T-helper 22 cell (primary cell): ENCODE measurements at places on chromosomes 1 and 21.

DNA sequence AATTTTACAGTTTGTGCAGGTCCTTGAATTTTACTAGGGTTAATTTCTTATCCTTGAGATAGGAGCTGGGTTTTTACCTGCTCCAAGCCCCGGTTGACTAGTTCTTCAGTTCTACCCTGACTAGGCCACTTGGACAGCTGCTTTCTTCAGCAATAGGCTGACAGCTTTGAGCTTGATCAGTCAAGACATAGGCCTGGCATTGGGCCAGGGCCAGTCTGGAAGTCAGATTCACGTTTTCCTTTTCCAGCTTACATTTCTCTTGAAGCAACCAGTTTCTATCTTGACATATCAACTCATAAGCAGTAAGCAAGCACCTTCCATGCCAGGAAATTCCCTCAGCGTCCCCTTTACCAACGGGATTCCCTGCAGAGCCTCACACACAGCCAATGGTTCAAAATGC, 63.7 kb upstream of the AJAP1 start:
- no peak for DNase-seq

DNA sequence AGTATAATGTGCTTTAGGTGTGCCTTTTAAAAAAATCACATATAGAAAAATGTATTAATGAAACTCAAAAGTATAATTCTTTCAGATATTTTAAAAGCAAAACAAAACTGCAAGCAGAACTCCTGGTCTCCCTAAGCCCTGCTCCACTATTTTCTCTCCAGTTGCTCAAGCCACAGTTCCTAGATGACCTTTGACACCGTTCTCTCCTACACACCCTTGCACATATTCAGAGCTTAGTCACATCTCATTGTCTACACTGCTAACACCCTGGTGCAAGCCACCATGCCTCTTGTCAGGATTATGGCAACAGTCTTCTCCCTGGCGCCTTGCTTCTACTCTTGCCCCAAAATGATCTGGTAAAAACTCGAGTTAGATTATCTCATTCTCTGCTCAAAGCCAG, 50.2 kb upstream of the ROR1 start:
- no peak for DNase-seq

- DNase-seq = no peak
Observed at GRCh38 chr1:58824753-58825389, 41.0 kb upstream of the JUN start.

DNA sequence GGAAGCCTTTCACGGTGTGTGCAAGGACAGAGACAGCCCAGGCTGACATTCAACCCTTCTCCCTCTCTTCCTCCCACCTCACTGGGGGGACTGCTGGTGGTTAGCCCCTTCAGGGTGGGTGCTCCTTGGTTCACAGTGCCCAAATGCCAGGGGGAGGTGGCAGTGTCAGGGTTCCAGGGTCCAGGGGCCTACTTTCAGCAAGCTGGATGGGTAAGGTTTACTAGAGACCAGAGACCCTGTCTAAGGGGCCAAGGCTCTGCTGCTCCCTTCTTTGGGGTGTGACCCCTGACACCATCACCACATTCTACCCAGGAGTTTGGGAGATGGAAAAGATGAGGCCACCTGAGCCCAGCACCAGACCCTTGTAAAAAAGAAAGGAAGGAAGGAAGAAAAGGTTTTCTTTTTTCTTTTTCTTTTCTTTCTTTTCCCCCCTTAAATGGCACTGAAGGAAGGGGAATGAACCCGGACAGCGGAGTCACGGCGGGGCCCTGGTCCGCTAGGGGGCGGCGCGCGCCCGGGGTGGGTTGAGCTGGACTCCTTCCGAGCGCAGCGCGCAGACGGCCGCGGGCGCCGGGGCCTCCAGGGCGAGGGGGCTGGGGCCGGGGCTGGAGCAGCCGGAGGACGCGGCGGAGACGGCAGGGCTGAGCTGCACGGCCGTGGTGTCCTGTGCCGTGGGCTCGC, 18.8 kb downstream of the KNCN start:
- DNase-seq = peak; percentile 21

DNA sequence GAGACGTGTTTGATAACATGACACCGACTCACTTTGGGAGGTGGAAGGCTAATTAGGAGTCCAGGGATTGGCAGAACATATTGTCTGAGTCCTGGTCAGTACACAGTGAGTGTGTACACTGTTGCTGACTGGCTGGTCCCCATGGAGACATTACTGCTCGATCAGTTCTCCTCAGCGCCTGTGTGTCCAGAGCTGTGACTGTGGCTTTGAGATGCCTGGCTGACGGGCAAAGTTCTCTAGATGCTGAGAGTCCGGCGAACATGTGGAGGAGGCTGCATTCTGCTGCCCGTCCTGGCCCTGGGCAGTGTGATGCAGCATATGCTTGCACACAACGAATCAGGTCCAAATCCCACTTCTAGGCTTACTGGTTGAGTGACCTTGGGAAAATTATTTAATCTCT, 280.1 kb upstream of the ST6GALNAC5 start:
- DNase-seq = no peak

GRCh38 chr21:45451091-45451740, 46.3 kb downstream of the COL18A1 start:
- no peak for DNase-seq

DNA sequence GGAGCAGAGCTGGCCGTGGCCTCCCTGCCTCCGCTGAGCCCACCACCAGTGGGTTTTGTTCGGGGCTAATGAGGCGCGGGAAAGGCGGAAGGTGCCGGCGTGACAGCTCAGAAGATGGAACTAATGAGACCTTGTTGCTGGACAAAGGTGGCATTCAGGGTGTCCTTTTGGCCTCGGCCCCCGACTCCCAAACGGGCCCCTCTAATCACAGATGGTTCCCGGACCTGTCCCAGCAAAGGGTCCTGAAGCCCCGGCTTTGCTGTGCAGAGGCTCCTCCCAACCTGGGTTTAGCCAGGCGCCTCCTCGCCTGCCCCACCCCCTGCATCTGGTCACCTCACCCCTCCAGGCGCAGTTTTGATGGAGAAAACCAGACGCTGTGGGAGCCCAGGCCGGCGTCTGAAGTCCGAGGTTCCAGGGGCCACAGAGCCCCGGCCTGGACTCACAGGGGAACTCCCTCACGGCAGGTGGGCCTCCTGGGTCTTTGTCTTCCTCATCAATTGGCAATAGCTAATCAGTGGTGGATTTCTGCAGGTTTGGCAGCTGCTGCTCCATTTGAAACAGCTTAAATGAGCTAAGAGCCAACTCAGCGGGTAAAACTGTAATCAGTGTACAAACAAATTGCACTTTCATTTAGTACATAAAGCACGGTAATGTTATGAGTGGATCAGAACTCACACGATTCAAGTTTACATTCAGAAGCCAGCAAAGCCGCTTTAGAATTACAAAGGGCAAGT, 44.3 kb upstream of the ADARB1 start:
- DNase-seq = no peak

- DNase-seq = no peak
Observed at GRCh38 chr1:117137281-117137855, 15.8 kb upstream of the TRIM45 start.
